ENCODE measurements at places on chromosomes 5 and 9.

- DNase-seq, result no peak
Measured at GRCh38 chr5:38403406-38403805, 145.0 kb downstream of the EGFLAM start.

- DNase-seq, result no peak
Measured at GRCh38 chr9:115808695-115809094, 344.9 kb upstream of the PAPPA start.

- DNase-seq, result no peak
Measured at GRCh38 chr9:86672966-86673365, 274.3 kb downstream of the GAS1 start.

- no peak for DNase-seq
Measured at GRCh38 chr9:86695910-86696424, 251.3 kb downstream of the GAS1 start.

DNA sequence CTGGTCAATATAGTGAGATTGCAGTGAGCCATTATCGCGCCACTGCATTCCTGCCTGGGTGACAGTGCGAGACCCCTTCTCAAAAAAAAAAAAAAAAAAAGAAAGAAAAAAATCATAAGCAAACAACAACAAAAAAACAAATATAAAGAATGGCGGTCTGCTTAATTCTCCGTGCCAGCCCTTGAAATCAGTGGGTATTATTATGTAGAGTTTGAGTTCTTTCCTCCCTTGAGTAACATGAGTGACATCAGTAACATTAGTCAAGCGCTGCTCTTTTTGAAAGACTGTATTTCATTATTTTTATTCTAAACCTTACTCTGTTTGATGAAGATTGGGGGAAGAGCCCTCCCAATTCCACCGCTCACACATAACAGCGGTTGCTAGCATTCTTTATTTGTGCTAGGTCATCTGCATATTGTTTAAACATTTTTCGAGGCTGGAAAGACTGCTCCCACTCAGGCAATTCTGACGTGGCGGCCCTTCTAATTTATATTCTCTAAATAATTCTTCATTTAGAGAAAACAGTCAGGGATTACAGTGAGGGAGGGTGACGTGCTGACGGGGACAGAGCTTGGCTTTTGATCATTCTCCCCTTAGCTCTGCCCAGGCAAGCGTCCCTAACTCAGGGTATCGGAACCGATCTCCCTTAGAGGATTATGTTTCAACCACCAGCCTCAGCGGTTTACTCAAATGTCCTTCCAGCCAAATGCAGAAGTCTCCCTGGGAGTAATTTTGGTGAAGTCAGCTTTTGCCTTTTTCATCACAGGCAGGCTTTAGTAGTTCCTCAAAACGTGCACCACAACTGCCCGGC is 860 bp upstream of the MARCHF6 start:
- DNase-seq, result no peak

- no peak for DNase-seq
Measured at GRCh38 chr5:31844622-31845345, 205.9 kb downstream of the PDZD2 start.

DNA sequence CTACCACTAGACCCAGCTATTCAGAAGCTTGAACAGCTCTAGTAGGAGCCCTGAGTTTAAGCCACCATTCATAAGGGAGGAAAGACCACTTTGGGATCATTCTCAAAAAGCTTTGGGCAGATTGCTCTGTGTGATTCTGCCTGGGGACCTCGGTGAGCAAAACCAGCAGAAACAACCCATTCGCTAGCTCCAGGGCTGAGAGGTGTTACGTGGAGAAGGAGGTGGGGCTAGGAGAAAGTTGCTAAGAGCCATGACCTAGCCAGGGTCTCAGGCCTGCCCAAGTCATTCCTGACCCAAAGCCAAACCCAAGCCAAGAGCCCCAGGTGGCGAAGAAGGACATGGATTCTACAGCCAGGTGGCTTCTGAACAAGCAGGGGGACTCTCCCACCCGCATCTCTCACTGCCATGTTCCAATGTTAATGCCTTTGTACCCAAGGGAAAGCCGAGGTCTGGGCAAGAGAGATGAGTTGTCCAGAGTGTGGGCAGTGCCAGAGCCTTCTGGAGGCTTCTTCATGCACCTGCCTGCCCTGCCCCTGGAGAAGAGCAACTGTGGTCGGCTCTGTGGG is 4.0 kb upstream of the BARHL1 start:
- DNase-seq, result no peak

GRCh38 chr9:89606049-89606623 is 1.3 kb downstream of the GADD45G start:
- peak; percentile 36 for DNase-seq

Data from substantia nigra (tissue), 51 donors.